ENCODE measurements at places on chromosomes 7 and 10.

DNA sequence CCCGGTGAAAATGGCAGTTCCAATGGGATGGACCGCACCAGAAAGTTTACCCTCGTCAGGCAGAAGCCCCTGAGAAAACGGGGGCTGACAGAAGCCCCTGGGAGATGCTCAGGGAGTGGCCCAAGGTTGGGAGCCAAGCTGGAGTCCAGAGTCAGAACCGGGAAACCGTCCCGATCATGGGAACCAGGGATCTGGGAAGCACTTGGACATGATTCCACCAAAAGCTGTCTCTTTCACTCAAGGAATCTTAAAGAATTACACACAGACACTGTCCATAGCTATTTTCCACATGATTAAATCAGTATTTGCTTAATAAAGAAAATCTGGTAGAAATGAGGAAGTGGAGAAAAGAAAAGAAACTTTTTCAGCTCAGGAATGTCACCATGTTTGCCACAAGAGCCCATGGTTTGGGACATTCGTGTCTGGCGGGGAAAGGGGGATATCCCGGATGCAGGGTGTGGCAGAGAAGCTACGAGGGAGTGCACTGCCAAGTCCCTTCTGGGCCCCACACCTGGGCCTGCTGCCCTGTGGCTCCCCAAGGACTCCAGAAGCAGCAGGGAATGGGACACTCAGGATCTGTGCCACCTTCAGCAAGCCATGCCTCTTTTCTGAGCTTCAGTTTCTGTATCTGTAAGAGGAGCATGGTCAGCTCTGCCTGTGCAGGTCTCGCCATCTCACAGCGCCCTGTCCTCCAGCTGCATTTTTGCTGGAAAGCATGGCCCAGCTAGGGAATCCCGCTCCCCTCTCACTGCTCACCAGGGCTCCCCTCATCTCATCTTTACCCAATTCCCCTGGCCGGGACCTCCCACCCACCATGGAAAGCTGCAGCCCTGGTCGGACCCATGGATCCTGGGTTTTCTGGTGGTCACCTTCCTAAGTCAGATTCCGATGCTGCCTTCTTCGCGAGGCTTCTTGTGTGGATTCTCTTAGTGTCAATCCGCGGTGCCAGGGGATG lies 225.1 kb upstream of the GRB10 start:
- no peak for DNase-seq

DNA sequence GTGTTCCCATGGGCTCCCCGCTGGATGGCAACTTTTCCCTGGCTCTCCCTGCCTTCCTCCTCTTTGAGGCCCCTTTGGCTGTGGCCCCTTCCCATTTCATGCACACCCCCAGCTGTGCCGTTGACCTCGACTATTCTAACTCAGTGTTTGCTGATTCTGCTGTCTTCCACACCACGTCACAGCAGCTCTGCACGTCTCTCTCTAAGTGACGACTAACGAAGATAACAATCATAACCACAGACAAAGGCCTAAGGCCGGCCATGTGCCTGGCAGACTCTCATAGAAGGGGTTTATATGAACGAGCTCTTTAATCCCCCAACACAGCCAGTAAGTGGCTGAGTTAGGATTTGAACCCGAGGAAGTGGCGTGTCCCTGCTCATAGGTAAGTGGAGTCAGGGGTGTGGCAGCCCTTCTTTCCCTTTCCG lies 151.5 kb upstream of the SHH start:
- no peak for DNase-seq

GRCh38 chr10:124765256-124765655 lies 21.1 kb upstream of the FAM53B start:
- DNase-seq: no peak

DNA sequence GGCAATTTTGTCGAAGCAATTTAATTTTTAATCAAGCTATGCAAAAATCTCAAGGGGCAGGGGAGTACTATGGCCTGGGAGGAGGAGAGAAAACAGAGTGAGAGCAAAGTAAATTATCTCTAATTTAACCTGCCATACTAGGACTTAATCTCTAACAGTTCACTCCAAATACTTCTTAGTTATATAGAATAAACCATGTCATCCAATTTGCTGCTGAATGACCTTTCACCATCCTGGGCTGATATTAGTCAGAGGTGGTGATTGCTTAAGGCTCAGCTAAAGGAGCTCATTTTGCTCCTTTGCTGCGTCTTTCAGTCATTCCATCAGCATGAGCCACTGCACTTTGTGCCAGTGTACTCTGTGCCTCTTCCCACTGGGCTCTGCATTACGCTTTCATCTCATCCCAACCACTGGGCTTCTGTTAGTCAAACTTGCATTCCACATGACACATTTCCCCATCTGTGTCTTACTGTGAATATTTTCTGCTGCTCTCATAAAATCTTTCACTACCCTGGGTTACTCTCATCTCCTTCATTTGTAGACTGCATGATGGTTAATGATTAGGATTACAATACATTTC lies 84.3 kb downstream of the CD36 start:
- no peak for DNase-seq

GRCh38 chr7:28408105-28408959 lies 4.0 kb upstream of the CREB5 start:
- no peak for DNase-seq

DNA sequence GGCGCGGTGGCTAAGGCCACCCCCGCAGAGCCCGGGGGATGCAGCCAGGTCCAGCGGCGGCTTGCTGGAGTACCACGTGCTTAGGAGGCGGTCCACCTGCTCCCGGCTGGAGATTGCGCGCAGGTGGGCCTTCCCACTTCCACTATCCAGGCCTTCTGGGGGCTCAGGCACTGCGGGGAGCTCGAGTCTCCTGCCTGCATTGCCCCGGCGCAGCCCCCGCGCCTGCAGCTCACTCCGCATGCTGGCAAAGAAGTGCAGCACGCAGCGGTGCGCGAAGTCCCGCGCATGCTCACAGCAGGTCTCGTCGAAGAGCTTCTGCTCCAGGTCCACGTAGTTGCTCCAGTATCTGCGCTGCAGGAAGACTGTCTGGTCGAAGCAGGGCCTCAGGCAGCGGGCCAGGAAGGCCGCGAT lies 5.8 kb downstream of the CALHM3 start:
- DNase-seq: no peak

DNA sequence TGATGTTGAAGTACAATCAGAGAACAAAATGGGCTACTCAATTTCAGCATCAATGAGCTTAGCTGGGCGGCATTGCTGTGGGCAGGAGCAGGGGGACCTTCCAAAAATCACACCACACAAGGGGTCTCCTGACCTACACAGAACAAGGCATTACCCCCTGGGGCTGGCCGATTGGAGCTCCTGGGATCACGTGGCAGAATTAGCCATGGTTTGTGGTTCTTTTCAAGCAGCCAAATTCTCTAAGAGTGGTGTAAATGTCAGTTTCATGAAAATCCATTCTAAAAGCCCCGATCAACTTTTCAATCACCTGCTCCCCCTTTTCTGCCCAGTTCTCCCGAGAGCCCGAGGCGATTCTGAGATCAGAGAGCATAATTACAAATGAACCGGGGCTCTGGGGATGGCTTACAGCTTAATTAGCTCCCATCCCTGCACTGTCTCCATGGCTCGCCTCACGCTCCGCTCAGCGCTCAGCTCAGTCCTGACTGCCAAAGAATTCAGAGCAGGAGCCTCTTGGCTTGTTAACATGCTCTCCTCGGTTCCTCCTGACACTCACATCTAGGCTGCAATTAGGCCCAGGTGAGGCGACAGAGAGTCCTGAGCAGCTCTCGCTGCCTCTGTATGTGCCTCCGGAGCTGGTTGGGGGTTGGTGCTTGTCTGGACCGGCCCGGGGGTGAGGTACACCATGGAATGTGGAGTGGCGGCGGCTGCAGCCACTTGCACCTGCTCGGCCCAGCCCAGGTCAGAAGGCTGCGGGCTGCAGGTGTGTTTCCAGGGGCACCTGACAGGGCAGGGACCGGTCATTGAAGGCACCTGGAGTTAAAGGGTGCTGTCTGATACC lies 111.8 kb downstream of the WDR11 start:
- no peak for DNase-seq

DNA sequence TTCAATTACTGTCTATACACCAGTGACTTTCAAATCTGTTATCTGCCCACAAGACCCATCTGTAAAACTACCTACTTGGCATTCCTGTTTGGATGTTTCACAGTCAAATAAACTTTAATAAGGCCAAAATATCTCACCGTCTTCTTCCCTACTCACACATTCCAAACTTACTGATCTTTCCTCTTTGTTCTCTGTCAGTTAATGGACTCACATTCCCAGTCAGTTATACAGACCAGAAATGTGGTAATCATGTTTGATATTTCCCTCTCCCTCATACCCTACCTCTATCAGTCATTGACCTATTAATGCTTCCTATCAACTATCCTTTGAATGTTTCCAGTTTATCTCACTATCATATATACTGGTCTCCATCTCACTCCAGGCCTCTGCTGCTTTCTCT lies 28.5 kb upstream of the HDAC9 start:
- DNase-seq: no peak

DNA sequence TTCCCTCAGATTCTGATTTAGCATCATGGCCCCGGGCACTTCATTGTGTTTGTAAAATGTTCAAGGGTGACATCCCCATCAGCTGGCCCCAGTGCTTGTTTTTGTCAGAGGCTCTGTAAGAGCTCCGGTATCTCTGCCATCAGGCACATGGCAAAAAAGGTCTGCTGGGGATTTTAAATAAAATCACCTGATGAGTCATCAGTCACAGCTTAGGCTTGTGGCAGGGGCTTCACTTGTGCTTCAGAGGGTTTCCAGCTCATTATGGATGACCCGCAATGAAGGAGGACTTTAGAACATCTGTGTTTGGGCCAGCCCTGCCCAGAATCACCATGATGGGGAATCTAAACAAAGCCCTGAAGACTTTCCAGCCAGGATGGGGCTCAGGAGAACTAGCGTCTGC lies 259.9 kb downstream of the ZEB1 start:
- no peak for DNase-seq

DNA sequence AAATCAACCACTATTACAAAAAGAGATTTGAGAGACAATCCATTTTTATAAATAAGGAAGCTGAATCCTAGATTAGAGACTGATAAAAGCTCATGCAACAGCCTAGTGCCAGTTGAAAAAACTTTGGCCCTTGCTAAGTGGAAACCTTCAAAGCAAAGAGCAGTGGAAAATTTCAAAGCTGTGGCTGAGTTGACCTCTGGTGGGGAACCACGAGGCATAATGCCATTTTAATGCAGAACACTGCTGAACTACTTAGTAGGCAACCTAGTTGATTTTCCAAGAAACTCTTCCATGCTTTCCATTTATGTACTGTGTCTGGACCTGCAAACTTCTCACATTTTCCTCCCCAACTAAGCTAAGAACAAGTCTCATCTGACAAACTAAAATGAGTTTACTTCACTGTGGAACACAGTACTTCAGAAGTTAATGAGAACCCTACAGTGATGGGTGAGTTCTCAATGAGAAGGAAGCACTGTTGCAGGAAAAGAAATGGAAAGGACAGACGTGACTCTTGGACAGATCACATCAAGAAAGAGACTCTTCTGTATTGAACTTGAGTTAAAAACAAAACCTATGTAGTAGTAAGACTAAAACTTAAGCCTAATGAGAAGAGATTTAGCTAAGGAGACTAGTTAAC lies 19.5 kb downstream of the FZD9 start:
- DNase-seq: no peak

GRCh38 chr10:104345941-104346340 lies 7.7 kb upstream of the ITPRIP start:
- no peak for DNase-seq

DNA sequence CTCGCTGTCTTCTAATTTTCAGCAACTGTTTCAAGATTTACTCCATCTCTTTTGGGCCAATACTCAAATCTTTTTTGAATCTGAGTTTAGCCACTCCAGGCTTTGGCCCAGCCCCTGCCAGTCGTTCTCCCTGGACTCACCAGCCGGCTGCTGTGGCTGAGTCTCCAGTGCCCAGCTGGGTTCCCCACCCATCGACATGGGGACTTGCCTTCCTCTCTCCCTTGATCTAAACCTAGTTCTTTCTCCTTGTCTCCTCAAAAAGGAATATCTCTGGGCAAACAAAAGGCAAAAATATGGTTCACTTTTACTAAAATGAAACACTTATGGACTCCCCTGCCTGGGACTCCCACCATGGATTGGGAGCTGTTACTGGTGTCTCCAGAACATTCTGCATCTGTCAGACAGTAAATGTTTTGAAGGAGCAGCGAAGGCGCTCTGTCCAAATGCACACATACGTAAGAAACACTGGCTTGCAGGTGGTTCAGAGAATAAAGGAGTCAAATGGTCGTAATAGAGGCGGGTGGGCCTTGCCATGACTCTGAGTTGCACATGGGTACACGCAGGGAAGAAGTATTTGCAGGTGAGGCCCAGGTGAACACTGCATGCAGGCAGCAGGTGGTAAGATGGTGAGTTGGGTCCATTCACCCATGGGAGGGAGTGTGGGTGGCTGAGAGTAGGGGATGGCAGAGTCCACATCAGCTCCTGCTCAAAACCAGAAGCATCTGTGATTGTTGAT lies 35.5 kb upstream of the HABP2 start:
- no peak for DNase-seq

- no peak for DNase-seq
Measured at GRCh38 chr10:51709324-51709972, 10.1 kb upstream of the CSTF2T start.

DNA sequence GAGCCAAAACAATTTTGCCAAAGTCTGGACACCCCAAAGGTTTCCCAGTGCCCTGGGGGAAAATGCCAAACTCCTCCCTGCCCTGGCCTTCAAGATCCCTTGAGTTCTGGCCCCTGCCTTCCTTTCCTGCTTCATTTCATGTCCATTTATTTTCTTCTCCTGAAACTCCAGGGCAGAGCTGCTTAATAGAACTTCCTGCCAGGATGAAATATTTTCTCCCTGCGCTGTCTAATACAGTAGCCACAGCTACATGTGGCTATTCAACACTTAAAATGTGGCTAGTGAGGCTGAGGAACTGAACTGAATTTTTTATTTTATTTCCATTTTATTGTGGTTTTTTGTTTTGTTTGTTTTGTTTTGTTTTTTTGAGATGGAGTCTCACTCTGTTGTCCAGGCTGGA lies 49.6 kb downstream of the COL13A1 start:
- DNase-seq: no peak

Measured in activated CD4-positive, CD25-positive, alpha-beta regulatory T cell treated with anti-CD3 and anti-CD28 coated beads, Interleukin-2, amount 50 U/mL, for 72 hours (primary cell).